ENCODE measurements at places on chromosomes 13 and 19.

DNA sequence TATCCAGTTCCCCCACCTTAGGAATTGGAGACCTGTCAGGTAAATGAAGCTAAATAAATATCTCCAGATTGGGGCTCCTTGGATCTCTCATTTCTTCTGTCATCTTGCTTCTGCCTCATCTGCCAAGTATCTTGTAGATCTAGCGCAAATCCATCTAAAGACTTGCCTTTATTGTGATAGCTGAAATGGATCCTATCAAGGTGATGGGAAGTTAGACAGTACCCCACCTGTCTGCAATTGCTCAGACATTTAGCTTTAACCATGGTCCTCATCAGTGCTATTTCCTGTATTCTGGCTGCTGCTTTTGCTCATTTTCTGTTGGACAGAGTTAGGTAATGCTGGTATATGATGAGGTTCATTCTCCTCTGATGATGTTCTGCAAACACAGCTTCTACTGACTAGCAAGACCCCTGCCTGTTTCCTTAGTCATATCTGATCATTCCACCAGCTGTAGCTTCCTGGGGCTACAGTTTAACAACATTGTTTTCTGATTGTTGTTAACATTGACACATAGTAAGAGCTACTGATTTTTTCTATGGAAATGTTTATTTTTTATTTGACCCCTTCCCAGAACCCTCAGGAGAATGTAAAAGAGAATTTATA lies 340.0 kb downstream of the DCT start:
- DNase-seq = no peak

DNA sequence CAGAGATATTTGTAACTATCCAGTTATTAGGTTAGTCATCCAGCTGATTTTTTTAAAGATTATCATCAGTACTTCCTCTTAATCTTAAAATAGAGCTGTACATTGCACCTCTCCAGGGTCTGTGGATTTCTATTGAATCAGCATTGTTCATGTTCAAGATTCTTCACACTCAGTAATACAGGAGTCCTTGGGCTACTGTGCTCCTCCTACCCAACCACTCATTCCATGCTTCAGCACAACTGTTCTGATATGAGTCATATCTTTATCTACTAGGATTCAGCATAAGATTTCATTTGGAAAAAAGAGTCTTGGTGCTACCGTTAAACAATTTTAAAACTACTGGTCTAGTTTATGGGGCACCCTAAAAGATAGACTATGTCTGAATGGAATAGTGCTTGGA lies 357.8 kb downstream of the DCT start:
- DNase-seq = no peak

DNA sequence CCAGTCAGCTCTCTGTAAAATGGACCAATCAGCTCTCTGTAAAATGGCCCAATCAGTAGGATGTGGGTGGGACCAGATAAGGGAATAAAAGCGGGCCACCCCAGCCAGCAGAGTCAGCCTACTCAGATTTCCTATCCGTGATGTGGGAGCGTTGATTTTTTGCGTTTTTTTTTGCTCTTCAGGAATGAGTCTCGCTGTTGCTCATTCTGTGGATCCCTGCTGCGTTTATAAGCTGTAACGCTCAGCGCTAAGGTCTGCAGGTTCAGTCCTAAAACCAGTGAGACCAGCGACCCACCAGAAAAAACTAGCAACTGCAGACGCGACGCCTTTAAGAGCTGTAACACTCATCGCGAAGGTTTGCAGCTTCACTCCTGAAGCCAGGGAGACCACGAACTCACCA lies 435.7 kb downstream of the SLITRK6 start:
- no peak for DNase-seq

DNA sequence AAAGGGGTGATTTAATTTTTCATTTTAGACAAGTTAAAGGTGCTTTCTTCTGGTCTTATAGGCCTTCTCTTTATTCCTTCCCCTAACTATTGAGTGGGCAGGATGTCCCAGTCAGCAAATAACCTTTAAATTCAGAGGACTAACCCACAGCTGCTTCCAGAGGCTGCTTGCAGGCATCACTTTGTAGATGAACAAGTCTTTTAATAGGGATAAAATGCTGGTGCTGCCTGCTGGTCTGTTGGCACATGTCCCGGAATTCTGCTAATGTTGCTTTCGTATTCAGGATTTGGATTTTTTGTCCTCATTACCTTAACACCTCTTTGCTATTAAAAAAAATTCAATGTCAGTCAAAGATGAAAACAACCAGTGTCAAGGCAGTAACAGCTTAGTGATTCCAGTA lies 132.7 kb upstream of the KL start:
- no peak for DNase-seq

GRCh38 chr13:26584713-26585112 lies 27.2 kb downstream of the WASF3 start:
- DNase-seq = no peak

DNA sequence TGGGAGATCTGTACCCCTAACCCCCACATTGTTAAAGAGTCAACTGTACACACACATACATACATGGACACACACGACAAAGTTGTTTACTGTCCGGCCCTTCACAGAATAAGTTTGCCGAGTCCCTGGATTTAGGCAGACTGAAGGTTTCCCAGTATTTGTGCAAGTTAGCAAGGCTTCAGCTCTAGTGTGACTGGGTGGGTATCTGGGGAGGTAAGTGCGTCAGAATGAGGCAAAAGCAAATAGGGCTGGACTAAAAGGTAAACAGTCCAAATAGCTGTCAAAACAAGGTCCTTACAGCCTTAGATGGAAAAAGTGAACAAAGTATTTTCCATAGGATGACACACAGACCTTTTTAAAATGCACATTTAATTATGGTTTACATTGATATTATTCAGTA lies 228.4 kb upstream of the UFM1 start:
- DNase-seq = no peak

DNA sequence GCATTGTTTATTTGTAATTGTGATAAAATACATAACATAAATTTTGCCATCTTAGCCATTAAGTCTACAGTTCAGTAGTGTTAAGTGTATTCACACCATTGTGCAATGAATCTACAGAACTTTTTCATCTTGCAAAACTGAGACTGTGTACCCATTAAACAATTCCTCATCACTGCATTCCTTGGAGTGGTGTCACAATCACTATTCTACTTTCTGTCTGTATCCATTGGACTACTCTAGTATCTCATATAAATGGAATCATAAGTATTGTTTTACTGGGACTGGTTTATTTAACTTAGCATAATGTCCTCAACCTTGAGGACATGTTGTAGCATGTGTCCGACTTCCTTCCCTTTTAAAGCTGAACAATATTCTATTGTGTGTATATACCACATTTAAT lies 36.8 kb downstream of the UFM1 start:
- no peak for DNase-seq

- DNase-seq = no peak
Observed at GRCh38 chr13:59364641-59365085, 799.1 kb downstream of the DIAPH3 start.

- no peak for DNase-seq
Observed at GRCh38 chr19:12944104-12944674, 1.5 kb upstream of the RAD23A start.

GRCh38 chr19:18660051-18660910 lies 23.2 kb upstream of the CRTC1 start:
- no peak for DNase-seq

GRCh38 chr13:97254816-97255215 lies 32.7 kb downstream of the MBNL2 start:
- DNase-seq = no peak

- no peak for DNase-seq
Observed at GRCh38 chr19:30362156-30362754, 9.9 kb upstream of the ZNF536 start.

DNA sequence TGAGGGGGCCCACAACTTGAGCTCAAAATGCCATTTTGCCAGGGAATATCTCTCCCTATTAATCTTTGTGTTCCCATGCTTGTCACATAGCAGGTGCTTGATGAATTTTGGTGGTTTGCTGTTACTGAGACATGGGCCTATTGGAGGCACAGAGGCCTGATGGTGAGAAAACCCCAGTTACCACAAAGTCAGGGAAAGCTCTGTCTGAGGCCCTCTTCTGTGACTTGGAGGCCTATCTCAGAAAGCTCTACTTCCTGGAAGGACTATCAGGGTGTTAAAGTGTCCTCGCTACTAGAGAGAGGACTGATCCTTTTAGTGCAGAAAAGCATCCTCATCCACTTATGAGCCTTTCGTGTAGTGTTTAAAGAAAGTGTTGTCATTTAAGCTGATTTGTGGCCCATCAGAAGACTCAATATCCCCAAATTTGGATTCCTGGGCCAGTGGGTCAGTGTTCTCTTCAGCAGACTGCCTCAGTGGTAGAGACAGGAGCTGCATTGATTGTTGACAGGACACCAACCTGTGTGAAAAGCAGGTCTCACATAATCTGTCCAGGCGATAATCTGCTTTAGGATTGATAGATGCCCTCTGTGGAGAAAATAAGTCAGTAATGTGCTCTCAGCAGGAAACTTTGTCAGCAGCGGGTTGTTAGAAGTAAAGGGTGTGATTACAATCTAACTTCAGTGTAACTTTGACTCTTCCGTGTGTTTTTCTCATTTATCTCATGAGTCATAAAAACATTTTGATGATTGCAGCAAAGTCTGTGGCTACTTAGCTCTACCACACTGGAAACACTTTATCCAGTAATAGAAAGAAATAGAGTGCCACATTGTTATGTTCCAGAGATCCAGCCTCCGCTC lies 121.0 kb downstream of the AKAP11 start:
- no peak for DNase-seq

DNA sequence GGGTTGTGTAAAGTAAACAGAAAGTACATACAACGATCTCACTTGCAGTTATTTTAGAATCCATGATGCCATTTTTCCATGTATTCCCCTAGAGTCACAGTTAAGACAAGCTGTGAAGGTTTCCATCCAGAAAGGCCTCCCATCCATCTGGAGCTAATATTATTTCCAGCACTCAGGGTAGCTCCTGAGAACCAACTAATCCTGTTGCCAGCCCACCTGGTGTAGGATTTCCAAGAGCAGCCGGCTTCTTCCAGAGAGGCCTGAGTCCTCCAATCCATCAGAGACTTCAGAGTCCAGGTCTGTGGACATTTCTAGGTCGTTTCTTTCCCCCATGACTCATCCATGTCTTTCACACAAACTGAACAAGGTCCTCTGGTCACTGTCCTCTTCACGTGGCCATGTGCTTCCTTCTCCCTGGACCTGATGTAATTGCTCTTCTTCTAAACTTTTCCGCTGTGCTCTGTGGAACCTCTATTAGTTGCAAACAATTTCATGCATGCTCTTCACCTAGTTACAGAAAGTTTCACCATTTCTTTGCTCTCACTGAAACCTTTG lies 270.3 kb upstream of the TMTC4 start:
- no peak for DNase-seq

- DNase-seq = no peak
Observed at GRCh38 chr19:30165228-30165813, 206.9 kb upstream of the ZNF536 start.

DNA sequence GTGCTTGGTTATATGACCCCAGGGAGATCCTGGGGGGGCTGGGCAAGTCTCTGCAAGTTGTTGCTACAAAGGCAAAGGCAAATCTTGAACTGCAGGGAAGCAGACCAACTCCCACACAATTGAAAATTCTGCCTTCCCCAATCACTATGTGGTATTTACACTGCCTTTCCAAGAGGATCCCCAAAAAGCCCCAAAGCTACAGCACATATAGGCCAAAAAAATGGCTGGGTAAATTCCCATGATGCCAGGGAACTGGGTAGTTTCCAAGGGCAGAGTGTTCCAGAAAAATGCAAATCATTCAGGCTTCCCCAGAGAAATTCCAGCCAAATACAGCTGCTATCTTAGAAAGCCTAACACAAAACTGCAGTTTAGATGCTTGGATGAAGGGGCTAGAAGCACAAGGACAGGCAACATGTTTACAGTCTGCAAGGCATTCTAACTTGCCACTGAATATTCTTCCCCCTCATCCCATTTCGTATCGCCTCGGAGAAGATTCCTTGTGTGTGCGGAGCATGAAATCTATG lies 6.2 kb downstream of the FOXO1 start:
- no peak for DNase-seq

DNA sequence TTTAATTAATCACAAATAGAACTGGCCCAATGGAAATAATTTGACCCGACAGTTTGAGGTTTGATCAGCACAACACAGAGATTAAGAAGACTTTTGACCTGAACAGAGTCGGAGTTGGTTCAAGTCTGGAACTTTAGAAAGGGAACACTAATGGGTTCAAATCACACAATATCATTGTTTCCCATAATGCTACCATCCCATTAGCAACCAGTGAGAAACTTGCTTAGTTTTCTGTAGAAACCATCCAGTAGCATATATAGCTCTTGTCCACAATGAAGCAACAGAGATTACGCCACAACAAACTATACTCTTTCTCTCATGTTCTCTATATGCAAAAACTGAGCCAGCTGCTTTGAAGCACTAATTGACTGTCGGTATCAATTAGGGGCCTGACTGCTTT lies 376.9 kb upstream of the SPRY2 start:
- no peak for DNase-seq

DNA sequence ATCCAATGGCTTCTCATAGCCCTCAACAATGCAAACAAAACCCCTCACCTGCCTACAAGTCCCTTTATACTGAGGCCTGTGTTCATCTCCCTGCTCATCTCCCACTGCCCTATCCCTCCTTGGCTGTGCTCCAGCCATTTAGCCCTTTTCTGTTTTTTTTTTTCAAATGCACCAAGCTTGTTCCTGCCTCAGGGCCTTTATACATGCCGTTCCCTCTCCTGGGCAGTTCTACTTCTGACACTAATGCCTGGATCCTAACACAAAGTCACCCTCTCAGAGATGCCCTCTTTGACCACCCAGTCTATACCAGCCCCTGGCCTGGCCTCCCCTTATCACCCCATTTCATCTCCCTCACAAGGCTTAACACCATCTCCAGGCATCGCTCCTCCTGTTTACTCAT lies 26.9 kb downstream of the ZNF574 start:
- no peak for DNase-seq

DNA sequence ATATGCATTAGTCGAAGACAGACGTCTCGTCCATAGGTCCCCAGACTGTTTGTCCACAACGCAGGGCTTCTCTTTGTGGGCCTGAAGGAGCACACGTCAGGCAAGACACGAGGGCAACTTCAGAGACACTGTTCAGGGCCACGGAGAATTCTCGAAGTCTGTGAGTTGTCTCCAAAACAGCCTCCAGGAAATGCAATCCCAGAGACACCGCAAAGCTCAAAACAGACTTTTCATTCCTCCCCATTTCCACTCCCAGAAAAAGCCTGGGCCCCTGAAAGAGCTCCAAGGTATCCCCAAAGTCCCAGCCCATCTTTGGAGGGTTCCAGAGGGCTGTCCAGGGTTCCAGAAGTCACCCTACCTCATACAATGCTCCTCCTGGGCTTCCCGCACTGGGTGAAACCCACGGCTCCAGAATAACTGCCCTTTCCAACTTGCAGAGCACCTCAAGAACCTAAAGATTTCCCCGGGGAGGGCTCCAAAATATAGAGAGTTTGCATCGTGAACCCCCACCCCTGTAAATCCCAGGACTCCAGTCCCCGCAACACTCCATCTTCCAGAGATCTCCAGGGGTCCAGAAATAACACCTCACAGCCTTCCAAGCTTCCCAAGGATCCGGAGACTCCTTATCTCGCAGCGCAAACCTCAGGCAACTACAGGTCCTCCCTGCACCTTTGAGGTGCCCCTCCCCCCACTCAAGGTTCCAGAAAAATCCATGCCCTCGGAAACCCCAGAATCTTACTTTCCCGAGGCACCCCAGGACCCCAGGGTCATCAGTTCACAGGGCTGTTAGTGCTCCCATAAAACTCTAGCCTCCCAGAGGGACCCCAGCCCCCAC lies 687 bp upstream of the FTL start:
- DNase-seq = no peak

Measured in stimulated activated CD8-positive, alpha-beta memory T cell treated with anti-CD3 and anti-CD28 coated beads, Interleukin-4, amount 100 ng/mL, for 1 hour (primary cell).